Activated CD4-positive, alpha-beta T cell treated with anti-CD3 and anti-CD28 coated beads, Interleukin-2, amount 50 U/mL, for 16 hours (primary cell): ENCODE measurements at places on chromosomes 4 and X.

- DNase-seq = no peak
Measured at GRCh38 chrX:140389331-140389730, 115.5 kb downstream of the SOX3 start.

- peak; percentile 91 for DNase-seq
Measured at GRCh38 chr4:40238700-40239548, 42.1 kb downstream of the RHOH start.

DNA sequence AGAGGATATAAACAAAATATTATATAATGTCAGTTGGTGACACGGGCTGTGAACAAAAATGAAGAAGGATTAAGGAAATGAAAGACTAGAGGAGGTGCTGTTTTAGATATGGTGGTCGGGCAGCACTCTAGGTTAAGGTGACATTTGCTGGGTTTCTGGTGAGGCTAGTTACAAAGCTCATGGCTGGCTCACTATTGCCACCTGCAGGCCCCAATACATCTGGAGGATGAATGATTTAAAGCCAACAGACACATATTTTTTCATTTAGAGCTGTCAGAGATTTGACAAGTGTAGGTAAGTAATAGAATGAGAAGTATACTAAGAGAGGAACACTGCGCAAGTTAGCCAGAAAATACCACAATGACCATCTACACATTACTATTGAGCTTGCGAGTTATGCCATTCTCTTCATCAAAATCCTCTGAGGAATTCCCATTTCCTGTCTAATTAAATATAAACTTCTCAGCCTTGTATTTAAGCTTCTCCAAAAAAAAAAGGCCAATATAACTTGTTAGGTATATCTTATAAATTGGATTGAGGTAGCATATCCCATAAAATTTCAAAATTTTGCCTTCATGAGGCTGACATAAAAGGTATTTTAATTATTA lies 6.4 kb upstream of the FGG start:
- DNase-seq = peak; percentile 58

DNA sequence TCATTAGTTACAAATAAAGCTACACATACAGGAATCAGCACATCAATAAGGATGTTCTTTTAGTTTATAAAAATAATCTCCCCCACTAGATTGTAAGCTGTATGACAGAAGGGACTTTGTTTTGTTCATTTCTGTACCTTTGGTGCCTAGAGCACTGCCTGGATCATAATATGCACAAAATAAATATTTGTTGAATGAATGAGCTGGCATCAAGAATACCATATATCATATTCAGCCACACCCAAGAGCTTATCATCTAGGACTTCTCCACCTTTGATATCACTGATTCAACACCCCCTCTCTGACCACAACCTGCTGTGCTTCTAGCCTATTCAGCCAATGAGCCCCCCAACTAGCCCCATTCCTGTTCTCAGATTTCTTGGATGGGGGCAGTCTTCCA lies 10.6 kb downstream of the SYTL4 start:
- no peak for DNase-seq

DNA sequence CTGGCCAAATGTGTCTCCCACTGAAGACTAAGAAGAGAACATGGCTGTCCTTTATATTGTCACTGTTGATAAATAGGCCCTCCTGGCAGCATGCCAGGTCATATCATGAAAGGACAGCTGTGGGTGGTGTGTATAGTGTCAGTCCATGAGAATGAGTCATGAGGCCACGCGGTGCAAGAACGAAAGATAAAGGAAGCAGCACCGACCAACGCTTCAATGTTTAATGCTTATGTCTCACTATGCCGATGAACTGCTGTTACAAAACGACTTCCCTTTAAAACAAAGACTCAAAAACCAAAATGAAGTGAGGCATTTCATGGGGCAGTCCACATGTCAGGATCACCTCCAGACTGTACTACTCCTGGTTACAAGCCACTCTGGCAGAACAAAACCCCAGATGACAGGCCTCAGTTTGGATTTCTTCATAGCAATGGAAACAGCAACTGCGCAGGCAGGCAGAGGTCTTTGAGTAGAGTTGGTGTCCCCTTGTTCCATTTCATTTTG lies 5.2 kb upstream of the TCEANC start:
- peak; percentile 74 for DNase-seq

- DNase-seq = no peak
Measured at GRCh38 chr4:89558147-89558546, 250.5 kb upstream of the GPRIN3 start.

DNA sequence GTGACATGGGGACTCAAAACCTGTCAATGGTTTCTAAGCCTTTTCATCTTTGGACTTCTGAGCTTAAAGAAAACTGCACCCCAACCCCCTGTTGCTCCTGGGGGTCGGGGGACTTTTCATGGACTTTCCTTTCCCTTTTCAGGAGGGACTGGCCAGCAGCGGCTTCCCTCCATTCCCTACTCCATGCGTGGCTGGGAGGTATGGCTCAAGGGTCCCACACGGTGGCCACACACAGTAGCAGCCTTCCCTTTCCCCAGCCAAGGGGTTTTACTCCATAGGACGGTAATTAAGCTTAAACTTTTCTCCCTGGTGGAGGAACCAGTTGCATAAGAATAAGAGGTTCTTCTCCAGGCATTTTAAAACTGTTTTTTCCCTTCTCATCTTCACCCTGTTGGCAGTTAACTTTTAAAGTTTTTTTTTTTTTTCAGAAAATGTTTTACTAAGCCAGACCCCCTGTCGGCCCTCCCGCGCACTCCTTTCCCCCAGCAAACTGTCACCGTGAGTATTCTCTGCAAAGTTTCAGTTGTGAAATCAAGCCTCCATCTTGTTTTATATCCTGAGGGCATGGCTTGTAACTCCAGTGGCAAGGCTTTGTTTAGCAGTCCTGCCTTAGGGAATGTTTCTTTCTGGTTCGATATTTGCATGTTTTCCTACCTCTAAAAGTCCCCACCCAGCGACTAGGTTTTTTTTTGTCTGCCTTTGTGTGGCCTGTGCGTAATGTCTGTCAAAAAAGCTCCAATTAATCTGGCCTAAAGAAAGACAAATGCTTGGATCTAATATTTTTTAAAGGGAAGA lies 325.7 kb downstream of the TLL1 start:
- DNase-seq = no peak
